ENCODE measurements at places on chromosomes 13 and 19.

DNA sequence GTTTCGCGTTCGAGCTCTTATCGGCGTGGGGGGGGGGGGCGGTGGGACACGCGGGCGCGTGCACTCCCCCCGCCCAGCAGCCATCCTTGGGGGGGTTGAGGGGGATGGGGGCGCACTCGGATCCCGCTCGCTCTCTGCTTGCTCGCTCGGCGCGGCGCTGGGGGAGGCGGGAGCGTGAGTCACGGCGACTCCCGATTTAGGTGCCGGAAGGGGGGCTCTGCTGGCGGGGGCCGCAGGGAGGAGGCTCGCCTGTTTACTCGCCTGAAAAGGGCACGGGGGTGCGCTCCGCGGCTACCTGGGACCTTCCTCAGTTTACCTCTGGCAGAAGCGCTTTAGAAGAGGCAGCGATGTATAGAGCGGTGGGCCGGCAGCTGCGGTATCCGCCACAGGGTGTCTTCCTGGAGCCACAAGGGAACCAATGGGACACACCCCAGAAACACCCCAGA, 1.1 kb upstream of the PDE4A start:
- no peak for DNase-seq

DNA sequence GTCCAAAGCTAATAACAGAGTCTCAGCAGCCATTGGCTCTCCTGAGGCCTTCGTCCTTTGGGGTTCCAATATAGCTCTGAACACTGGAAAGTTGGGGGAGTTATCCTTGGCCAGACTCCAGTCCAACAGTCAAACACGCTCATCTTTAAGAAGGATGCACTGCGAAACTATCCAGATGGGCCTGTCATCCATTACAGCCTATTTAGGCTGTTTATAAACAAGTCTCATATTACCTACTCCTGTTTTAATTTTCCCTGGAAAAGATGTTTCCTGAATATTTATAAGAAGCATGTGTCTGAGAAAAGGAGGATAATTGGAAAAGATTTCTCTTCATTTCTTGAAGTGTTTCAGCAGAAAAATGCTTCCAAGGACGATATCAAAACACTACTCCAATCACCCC, 170.7 kb downstream of the DCT start:
- no peak for DNase-seq

GRCh38 chr13:22589880-22590279, 590.9 kb upstream of the SGCG start:
- no peak for DNase-seq

- DNase-seq = no peak
These were observed 7.7 kb upstream of the DOCK9 start for GRCh38 chr13:98985591-98985990.

DNA sequence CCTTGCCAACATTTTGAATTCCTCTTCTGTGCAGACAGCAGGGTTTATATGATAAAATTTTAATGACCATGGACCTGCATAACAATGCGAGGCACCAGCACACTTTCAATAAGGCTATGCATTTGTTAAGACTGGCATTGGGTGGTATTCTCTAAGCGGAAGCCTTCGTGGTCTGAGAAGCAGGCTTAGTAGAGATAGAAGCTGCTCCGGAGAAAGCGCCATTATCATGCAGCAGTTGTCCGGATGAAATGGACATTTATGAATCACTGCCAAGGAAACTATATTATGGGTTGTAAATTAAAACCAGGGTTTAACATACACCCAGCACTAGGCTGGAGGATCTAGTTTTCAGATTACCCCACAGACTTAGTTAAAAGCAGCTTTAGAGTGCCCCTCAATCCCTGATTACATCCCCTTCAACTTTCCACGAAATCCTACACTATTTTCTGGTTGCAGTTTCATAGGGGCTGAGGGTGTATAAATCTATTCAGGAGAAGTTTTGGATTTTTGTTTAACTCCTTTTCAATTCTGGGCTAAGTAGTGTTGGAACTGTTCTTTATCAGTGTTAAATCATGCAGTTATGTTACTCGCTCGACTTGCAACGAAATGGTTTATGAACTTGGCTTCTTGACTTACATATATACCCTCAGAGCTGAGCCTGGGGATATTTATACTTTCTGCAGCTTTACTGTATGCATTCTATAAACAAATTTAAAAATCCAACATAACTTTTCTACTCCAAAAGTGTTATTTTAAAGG, 193.3 kb downstream of the PCDH9 start:
- no peak for DNase-seq
